Stimulated activated CD4-positive, alpha-beta T cell treated with anti-CD3 and anti-CD28 coated beads, Interleukin-1b, Interleukin-23, amount 100 ng/mL, for 4 hours (primary cell): ENCODE measurements at places on chromosomes 7 and 10.

- DNase-seq, result no peak
Measured at GRCh38 chr7:15130666-15131541, 228.4 kb upstream of the DGKB start.

GRCh38 chr10:8041992-8042720 lies 12.3 kb upstream of the GATA3 start:
- no peak for DNase-seq

DNA sequence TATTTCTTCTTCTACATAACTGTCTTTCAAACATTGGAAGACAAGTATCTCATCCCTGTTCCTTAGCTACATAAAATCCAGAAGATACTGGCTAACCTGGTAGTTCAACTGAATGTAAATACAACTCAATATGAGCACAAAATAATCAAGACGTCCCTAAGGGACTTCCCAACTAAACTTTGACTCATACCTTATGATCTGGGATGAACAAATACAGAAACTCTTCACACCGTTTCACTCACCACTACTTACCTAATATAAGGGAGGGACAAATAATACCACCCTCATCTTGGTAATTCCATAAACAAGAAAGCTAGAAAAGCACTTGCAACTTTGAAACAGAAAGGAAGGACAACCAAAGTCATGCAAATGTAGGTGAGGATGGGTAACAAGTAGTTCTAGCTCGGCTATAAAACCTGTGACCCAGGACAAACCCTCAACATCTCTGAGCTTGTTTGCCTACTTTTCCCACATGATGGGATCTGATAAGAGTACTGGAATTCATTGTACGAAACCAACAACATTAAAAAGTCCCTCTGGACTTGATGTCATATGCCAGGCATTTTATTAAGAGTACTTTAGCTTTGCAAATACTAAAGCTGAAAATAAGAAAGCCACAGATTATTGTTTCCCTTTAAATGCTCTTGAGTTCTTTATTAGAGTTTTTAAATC lies 121.9 kb downstream of the STRA8 start:
- DNase-seq, result no peak

DNA sequence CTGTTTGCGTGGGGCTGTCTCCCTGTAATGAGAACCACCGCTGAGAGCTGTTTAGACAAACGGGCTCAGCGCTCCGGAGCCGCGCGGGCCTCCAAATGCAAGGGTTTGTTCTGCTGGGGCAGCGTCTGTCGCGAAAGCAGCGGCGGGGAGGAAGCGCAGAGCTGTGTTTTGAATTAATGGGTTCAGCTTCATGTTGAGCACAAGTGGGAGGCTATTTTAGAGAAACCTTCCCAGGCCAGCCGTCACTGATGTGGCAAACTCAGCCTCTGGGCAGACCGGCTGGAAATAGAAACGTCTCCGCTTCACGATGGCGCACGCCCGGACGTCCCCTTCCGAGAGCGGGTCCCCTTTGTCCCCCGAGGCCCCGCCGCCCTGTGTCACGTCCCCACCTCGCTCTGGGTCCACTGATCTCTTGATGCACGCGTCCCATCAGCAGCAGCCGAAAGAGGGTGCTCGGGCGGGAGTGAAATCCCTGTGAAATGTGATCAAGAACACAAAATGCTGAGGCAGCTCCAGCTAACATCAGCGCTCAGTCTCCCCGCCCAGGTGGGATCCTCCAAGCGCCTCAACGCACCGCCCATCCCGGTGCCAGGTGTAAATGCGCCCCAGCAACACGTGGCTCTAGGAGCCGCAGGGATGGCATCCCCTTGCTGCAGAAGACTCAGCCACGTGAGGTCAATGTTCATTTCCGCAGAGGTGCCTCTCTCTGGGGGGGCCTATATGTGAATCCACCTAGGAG lies 44.9 kb downstream of the BAMBI start:
- DNase-seq, result no peak

GRCh38 chr7:112416127-112416526 lies 34.1 kb upstream of the IFRD1 start:
- no peak for DNase-seq

- no peak for DNase-seq
Measured at GRCh38 chr10:77180794-77181193, 456.8 kb downstream of the KCNMA1 start.

- no peak for DNase-seq
Measured at GRCh38 chr10:87695074-87695473, 35.4 kb downstream of the PAPSS2 start.
